SIG-M5 (cell line): ENCODE measurements at places on chromosomes 12 and 14.

GRCh38 chr14:100313464-100314230 is 7.4 kb upstream of the SLC25A29 start:
- DNase-seq, result no peak

GRCh38 chr12:15741082-15741481 is 48.1 kb downstream of the EPS8 start:
- no peak for DNase-seq

- DNase-seq, result no peak
Measured at GRCh38 chr12:48358937-48359513, 8.3 kb upstream of the ZNF641 start.

DNA sequence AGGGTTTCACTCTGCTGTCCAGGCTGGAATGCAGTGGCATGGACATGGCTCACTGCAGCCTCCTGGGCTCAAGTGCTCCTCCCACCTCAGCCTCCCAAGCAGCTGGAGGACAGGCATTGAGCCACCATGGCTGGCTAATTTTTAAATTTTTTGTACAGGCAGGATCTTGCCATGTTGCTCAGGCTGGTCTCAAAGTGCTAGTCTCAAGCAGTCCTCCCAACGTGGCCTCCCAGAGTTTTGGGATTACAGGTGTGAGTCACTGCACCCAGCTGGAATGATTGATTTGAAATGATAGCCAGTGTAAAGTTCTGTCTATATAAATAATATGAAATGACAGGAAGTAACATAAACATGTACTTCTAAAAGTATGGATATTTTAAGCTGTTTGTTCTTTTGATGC is 172.7 kb downstream of the FUT8 start:
- DNase-seq, result no peak

GRCh38 chr14:92974541-92975345 is 51.8 kb downstream of the CHGA start:
- no peak for DNase-seq

- no peak for DNase-seq
Measured at GRCh38 chr12:56082967-56083366, 3.0 kb downstream of the ERBB3 start.

DNA sequence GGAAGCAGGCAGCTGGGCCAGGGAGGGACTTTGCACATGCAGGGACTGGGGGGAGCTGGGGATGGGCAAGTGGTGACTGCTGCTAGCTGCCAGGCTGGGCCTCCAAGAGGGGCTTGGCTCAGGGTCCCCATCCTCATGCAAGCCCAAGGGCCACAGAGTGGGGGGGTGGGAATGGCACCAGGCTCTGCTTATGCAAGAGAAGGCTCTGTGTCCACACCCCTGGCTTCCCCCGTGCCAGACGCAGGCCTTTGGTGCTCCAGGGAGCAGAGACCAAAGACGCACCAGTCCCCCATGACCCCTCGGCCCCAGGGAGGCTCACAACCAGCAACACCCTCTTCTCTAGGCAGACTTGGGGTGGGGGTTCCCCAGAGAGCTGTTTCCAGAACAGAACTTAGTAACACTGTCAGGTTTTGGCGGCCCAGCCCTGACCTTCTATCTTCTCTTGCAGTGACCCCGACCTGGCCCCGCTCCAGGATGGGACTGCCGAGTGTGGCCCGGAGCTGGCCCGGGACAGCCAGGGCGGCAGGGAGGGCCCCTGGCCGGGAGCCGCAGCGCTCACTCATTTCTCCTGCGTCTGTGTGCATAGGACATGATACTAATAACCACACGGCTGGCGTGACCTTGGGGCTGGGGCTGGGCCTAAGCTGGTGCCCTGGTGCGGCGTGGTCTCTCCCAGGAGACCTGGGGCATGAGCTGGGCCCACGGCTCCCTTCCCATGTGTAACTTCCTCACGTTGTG is 14.3 kb downstream of the XRCC3 start:
- DNase-seq, result no peak

DNA sequence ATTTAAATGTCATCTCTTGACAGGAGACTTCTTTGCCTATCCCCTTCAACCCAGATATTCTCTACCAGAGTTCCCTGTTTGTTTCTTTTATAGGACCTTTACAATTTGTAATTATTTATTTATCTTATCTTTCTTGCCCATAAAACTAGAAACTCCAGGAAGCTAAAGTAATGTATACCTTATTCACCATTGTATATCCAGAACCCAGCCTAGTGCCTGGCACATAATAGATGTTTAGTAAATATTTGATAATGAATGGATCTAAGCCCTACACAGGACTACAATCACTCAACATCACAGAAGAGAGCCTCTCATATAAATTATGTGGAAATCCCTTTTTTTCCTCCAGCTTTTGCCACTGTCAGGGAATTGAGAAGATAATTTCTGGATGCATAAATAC is 125.6 kb upstream of the CNOT2 start:
- DNase-seq, result no peak

DNA sequence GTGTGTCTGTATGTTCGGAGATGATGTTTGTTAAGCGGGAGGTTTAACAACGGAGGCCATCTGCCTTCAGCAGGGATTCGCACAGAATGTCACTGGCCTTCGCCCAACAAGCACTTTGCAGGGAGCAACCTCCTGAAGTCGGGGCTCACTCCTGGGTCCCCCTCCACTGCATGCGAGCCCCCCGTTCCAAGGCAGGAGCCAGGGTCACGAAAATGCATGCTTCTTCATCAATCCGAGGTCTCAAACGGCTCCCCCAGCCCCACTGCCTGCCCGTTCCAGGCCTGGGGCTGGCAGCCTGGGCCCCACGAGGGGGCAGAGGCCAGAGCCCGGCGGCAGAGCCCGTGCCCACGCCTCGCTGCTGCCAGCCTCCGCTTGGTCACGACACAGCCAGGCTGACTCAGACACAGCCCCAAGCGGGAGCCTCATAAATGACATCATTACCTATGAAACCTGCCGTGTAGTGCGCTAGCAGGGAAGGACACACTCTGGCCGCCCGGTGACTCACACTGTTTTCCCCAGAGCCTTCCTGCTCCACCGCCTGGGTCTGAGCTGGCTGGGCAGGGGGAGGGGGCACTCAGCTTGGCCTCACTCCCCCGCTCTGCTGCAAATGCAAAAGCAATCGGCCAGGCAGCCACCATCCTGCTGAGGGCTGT is 169.5 kb upstream of the RTL1 start:
- no peak for DNase-seq

DNA sequence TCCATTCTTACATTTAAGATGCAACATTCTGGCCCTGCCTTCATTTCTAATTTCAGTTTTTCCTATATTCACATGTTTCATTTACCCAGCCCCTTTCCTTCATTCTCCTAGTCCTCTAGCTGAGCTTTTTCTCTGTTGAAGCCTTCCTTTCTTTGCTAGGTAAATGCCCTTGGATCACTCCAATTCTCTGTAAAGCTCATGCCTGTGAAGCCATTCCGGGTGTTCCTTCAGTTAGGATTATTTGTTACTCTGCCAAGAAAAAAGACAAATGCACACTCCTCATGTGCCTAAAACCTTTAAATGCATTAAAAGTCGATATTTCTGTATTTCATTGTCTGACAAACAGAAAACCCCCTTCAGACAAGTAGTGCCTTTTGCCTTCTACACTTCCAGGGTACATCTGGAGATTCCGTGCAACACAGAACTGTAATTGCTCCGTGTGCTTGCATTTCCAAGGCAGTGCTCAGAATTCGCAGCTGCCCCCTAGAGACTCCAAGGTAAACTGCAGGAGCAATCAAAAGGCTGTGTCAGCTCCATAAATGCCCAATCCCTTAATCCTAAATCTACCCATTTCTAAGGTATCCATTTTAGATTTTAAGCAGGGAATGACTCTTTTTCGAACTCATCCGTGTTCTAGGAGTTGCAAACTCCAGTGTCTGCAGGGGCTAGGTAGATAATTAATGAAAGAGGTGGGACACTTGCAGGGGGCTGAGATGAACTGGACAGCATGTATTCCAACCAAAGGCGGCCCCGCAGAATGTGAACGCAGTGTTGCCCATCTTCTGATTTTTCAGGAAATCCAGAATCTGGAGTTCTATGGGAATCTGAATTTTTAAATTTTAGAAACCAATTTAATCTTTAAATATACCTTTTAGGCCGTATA is 320.2 kb downstream of the GRIN2B start:
- no peak for DNase-seq
